WTC11 (cell line): ENCODE measurements at places on chromosomes 16 and 17. TPM values are rescaled to one million over a fixed set of nuclear protein-coding genes. Genes with fewer than 3 reads are reported as not detected.
A peak's percentile ranks its signal among the peaks of the same experiment; 100 is the strongest.

Gene KRTAP1-5
- total RNA-seq, result not detected in 3 replicates

Gene NPW
- total RNA-seq, result 15.2 to 28.6 TPM (median 22.0 TPM) in 3 replicates

Gene KRTAP4-4
- not detected in 3 replicates for total RNA-seq

Gene MPP3
- total RNA-seq, result 9.2 to 11.3 TPM (median 10.3 TPM) in 3 replicates

Gene SPATA22
- total RNA-seq, result not detected in 3 replicates

Gene MFAP4
- total RNA-seq, result 3.9 to 4.1 TPM (median 4.0 TPM) in 3 replicates

Gene SDK2
- total RNA-seq, result 13.5 to 14.8 TPM (median 14.3 TPM) in 3 replicates

Gene ADAM11
- total RNA-seq, result 3.0 to 4.1 TPM (median 3.2 TPM) in 3 replicates

Gene CCL14
- not detected in 3 replicates for total RNA-seq

Gene KCNJ18
- total RNA-seq, result not detected in 3 replicates

Gene CD300LB
- not detected in 3 replicates for total RNA-seq

Gene KRT33B
- total RNA-seq, result not detected in 3 replicates

Gene C17orf100
- total RNA-seq, result 2.3 to 2.7 TPM (median 2.6 TPM) in 3 replicates

Gene PPM1E
- 8.1 to 8.4 TPM (median 8.2 TPM) in 3 replicates for total RNA-seq

- no peak for DNase-seq
Observed at GRCh38 chr17:69555056-69555455, 140.6 kb downstream of the MAP2K6 start.

GRCh38 chr16:74046524-74046923 lies 250.1 kb upstream of the PSMD7 start:
- DNase-seq, result no peak

- no peak for DNase-seq
Observed at GRCh38 chr16:81699596-81699995, 79.5 kb upstream of the PLCG2 start.

GRCh38 chr17:77546772-77547241 lies 406.0 kb downstream of the SEC14L1 start:
- DNase-seq, result peak; percentile 50

- DNase-seq, result no peak
Observed at GRCh38 chr16:23580391-23580790, 15.7 kb downstream of the NDUFAB1 start.

- DNase-seq, result no peak
Observed at GRCh38 chr17:73552300-73553048, 91.8 kb downstream of the SDK2 start.

DNA sequence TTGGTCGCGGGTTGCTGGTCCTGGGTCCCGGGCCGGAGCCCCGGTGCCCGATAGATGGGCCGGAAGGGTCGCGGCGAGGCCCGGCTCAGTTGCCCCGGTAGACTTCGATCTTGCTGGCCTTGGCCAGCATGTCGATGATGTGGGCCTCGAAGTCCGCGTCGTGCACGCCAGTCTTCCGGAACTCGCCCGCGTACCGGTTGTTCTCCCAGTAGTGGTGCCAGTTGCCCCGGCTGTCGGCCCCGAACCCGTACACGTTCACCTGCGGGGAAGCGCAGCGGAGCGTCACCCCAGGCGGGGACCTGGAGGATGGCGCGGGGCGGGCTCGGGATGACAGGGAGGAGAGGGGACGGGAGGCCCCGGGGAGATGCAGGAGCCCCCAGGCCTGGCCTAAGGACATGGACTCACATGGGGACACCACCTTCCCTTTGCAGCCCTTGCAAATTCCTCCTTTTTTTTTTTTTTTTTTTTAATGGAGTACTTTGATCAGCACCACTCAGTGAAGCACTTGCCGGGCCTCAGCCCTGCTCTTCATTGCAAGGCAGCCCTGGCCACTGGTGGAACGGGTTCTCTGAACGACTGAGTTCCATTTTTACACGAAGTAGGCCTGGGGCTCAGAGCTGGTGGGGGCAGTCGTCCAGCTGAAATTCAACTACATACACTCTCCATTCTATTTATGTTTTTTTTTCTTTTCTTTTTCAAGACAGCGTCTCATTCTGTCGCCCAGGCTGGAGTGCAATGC lies 35.1 kb downstream of the DDX19A start:
- no peak for DNase-seq

DNA sequence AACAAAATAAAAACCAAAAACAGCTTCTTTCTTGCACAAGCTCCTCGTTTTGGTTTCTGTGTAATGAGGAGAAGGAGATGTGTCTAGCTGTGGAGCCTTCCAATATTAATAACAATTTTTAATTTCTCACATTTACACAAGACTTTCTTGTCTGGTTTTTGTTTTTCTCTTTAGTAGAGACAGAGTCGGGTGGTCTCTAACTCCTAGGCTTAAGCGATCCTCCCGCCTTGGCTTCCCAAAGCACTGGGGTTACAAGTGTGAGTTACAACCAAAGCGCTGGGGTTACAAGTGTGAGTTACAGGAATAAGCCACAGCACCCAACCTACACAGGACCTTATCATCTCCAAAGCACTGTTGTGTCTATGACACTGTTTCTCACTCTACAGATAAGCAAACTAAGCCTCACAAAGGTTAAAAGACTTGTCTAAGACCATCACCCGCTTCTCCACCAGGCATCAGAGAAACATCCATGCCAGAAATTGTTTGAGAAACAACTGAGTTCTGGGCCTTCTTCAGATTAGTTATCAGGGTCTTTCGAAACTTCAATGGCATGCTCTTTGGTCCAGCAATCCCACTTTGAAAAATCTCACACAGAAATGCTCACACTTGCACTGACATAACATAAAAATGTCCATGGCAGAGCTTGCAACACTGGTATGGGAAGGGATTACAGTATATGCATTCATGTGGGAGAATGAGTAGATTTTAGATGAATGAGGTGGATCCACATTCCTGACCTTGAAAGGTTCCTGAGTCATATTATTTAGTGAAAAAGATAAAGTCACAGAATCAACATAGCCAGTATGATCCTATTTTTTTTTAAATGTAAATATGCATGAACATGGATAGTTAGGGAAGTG lies 3.9 kb downstream of the ABAT start:
- DNase-seq, result no peak

- DNase-seq, result no peak
Observed at GRCh38 chr16:82651921-82652601, 25.3 kb downstream of the CDH13 start.

GRCh38 chr16:3578610-3579551 lies 1.7 kb upstream of the NLRC3 start:
- no peak for DNase-seq

GRCh38 chr17:42659079-42659931 lies at the start of gene TUBG2:
TUBG2 (plus strand) TSS chr17:42659284; CDS start chr17:42659504, 220 bp downstream.
- peak; percentile 96 for DNase-seq

GRCh38 chr16:1042866-1043265 lies 29.7 kb upstream of the SSTR5 start:
- DNase-seq, result no peak

DNA sequence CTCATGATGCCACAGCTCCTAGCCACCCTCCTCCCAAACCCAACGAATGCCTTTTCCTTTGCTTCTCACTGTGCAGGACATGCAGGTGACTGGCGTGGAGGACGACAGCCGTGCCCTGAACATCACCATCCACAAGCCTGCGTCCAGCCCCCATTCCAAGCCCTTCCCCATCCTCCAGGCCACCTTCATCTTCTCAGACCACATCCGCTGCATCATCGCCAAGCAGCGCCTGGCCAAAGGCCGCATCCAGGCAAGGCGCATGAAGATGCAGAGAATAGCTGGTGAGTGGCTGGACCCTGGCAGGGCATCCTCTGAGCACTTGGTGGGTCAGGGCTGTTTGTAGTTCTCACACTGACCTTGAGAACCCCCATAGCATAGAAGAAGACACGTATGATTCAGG lies 132.3 kb downstream of the SOCS1 start:
- DNase-seq, result no peak

DNA sequence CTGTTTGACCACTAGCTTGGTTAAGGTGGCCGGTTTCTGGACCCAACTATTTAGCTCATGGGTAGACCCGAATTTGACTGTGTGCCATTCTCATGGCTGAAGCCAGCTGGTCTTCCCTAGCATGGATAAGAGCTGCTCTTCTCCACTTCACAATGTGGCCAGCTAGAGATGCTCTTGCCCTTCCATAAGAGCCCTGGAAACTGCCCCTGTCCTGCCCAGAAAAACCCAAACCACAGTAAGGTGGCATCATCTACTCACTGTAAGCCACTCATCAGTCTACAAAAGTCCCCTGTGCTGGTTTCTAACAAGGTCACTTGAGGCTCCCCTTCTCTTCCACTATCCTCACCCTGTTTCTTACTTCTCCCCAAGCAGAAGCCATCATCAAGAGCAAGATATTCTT lies 165.1 kb downstream of the HS3ST2 start:
- no peak for DNase-seq

GRCh38 chr17:65324611-65325342 lies 187.6 kb downstream of the RGS9 start:
- DNase-seq, result no peak

DNA sequence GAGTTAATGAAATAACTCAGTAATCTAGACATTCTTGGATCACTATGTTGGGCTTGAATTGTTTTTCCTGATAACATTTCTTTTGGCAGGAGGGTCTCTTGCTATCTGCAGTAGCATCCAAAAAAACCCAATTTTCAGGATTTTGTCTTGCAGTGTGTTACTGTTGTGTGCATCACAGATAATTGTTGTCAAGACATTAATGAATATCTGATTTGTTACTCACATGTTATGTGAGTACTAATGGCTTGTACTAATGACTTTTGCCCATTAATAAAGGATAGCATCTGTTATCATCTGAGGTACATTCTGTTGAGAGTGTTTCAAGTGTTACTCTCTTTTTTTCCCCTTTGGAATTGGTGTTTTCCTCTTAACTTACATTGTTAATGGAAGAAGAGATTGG lies 10.0 kb downstream of the PRKAR1A start:
- no peak for DNase-seq

- no peak for DNase-seq
Observed at GRCh38 chr17:67280279-67280678, 35.3 kb upstream of the HELZ start.

GRCh38 chr16:88634141-88634993 lies 4.0 kb upstream of the IL17C start:
- peak; percentile 87 for DNase-seq

- DNase-seq, result no peak
Observed at GRCh38 chr17:63989622-63990345, 8.4 kb upstream of the PRR29 start.

- DNase-seq, result no peak
Observed at GRCh38 chr17:47232465-47232864, 21.2 kb upstream of the ITGB3 start.

GRCh38 chr16:88454523-88454947 lies 1.5 kb downstream of the ZFPM1 start:
- no peak for DNase-seq

DNA sequence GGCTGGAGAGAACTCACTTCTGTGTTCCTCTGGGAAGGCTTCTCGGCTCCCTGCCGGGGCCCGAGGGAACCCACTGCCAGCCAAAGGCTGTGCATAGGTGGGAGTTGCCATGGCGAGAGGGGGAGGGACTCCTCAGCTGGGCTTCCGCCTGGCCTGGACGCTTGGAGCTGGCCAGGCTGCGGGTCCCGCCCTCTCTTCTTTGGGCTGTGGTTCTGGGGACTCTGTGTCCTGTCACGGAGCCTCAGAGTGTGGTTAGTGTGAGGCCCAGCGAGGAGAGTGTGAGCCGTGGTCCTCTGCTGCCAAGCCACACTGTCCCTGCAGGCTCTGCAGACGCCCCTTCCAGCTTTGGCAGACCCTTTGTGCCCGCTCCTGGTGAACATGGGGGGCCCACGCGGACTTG lies 123.1 kb downstream of the OR1D5 start:
- peak; percentile 48 for DNase-seq
